Stromal cell of bone marrow (primary cell): ENCODE measurements at places on chromosomes 1 and 21.

DNA sequence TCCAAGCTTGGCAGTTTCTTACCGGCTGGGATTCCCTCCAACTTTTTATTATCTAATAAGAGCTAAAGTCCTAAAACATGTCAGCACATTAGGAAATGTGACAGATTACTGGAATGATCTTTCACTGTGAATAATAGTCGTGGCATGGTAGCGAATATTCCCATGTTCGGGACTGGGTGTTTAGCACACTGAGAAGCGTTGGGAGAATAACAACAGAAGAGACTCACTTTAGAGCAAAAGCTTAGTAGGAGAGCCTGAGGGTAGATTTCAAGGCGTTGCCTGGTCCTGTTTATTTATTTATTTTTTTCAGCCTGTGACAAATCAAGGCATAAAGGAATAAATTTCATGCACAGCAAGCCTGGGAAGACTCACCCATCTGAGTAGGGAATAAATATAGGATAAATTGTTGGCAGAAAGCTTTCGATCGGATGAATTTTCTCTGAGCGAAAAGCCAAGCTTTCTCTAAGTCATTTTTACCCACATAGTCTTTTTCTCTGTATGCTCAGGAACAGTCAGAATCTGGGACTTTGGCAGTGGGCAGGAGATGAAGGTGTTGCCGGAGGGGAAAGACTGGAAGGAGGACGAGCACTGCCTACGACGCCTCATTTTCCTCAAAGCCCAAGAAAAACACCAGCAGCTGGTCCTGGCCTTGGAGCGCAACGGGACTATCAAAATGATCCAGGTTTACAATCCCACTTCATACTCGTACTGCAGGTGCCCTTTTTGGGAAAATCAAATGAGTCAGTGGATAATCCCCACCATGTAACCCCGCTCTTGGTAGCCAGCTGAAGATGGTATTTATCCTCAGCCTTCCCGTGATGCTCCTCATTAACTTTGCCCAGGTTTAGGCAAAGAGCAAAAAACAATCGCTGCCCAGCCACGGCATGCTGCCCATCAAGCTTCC is 97.2 kb downstream of the WDR64 start:
- peak; percentile 49 for DNase-seq

DNA sequence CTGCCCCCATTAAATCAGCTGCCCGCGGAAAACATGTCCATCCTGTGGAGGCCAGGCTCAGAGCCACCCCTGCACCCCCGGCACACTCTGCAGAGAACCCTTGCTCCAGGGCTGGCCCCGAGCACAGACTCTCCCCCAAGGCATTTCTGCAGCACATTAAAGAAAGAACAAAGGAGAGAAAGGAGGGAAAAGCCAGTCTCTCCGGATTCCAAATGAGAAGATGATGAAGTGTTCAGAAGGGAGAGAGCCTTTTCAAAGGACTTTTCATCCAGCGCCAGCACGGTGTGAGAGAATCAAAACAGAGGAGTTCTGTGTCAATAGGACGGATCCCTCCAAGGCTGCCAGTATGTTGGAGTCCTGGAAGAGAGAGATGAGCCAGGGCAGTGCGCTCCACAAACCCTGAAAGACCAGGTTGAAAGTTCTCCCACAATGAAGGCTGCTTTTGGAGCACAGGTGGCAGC is 498.3 kb downstream of the NPHP4 start:
- DNase-seq = no peak

GRCh38 chr1:78101514-78101913 is 55.7 kb downstream of the GIPC2 start:
- peak; percentile 93 for DNase-seq

GRCh38 chr1:174021591-174022079 is 522 bp downstream of the RC3H1 start:
- DNase-seq = no peak

DNA sequence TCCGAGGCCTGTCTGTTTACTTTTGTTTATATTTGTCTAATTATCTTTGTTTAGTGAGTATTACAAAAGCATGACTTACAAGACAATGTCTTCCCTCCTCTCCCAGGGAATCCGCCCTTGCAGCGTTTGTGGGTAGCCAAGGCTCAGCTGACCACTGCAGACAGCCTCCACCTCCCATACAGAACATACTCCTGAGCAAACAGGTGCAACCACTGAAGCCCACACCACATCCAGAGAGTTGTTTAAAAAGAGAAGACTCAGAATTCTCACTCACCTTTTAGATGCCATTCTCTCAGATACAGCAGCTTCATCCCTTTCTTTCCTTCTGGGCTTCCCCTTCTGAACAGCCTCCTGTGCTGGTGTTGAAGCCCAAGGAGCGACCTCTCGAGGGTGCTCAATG is 103.5 kb upstream of the TMPRSS2 start:
- no peak for DNase-seq

DNA sequence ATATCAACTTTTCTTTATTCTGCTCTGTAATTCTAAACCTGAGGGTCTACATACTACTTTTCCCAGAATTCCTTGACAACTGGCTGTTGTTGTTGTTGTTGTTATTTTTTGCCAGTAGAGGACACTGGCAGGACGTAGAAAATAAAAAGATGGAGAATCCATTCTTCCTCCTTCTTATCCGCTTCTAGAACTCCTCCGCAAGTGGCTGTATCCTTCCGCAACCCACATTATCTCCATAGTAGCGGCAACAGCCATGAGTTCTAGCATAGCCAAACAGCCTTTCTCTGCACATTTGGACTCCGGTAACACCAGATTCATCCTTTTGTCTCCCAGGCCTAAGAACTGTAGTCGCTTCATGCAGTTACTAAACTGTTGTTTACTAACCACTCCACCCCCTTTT is 91.1 kb upstream of the CACHD1 start:
- DNase-seq = no peak

DNA sequence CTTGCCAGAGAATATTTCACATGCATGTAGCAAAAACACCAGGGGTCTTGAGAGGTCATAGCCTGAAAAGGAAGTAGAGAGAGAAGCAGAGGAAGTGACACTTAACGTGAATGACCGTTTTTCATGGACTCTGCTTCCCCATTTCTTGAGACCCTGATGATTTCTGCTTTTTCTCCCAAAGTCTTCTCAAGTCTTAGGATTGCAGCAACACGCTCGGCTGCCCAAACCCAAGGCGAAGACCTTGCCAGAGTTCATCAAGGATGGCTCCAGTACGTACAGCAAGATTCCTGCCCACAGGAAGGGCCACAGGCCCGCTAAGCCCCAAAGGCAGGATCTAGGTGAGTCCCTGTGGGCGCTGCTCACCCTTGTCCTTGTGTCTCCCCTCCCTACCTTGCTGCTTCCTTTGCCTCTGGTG is 12.8 kb downstream of the THEMIS2 start:
- no peak for DNase-seq

DNA sequence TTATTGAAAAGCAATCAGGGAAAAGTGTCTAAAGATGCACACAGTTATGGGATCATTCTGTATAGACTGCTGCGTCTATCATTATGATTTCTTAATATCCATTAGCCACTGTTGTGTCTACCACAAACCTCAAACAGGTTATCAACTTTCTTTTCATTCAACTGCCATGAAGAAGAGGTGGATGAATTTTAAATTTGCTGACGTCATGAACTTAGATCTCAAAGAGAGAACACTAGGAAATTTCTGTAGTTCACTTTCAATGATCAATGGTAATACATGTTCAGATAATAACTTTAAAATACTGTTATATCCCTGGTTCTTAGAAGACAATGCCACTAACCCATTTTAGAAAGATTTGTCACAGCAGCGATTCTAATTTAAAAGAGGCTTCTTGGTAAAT is 6.7 kb downstream of the PLA2G4A start:
- DNase-seq = no peak

- peak; percentile 48 for DNase-seq
Observed at GRCh38 chr21:26389971-26390641, 183.0 kb downstream of the CYYR1 start.

GRCh38 chr21:31898933-31899630 is 26.3 kb downstream of the HUNK start:
- DNase-seq = no peak

DNA sequence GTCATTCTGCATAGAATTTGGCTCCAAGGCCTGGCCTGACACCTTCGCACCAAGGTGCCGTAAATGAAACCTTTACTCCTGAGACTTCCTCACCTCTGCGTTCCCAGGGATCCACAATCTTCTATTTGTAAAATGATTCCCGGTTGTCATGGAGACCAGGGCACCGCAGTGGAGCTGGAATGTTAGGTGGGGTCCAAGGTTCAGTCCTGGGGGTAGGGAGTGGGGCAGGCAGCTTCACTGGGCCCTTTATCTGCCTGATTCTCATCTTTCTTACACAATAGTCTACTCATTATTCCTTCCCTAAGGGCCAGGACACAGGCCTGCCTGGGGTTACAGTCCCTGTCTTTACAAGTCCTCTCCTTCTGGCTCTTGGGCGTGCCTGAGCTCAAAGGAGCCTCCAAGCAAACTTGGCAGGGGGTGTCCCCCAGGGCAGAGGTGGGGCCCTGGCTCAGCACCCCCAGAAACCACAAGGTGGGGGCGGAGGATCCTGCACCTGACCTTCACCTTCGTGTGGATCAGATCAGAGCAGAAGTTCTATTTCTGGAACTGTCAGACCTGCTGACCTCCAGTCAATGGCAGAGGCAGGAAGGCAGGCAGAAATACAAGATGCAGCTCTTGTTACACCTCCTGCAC is 51.1 kb downstream of the RIPK4 start:
- DNase-seq = no peak

- no peak for DNase-seq
Observed at GRCh38 chr1:106366627-106367319, 689.7 kb upstream of the PRMT6 start.

- DNase-seq = no peak
Observed at GRCh38 chr1:50949286-50949982, 10.6 kb downstream of the FAF1 start.

- DNase-seq = no peak
Observed at GRCh38 chr1:234556245-234556943, 53.6 kb downstream of the IRF2BP2 start.

DNA sequence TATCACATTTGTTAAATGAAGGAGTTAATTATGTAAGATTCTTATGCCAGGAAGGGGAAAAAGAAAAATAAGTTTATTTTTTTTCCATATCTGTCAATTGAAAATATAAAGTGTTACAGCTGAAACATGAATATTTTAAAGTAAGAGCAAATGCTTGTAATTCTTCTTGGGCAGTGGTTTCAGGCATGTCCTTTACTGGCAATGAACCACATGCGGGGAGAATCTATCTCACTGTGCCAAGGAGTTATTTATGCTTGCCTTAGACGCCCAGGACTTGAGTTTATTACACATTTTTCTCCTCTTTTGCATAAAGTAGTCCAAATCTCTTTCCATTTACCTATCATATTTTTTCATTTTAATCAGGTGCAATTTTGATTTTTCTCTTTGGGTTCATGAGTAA is 207.8 kb upstream of the NRIP1 start:
- peak; percentile 15 for DNase-seq

DNA sequence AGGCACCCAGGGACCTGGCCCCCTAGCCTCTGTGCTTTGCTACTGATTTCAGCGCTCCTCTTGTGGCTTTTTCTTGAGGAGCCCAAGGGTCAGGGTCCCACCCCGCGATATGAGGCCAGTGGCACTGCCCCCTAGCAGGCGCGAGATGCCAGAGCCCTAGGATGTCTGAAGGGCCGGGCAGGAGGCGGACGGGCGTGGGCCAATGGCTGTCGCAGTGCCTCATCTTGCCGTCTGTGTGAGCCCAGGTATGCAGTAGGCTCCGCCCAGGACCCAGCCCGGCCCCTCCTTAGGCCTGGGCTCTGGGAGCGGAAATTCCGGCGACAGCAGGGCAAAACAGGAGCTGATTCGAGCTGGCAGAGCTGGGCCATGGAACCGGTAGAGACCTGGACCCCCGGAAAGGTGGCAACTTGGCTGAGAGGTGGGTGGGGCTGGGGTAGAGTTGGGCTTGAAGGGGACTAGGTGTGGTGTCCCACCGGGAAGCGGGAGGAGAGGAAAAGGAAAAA is at the start of gene CNKSR1:
CNKSR1 (plus strand) TSS at position 310 of the 503 bp plus-strand sequence; CDS start at position 367, 57 bp downstream.
- DNase-seq = no peak

DNA sequence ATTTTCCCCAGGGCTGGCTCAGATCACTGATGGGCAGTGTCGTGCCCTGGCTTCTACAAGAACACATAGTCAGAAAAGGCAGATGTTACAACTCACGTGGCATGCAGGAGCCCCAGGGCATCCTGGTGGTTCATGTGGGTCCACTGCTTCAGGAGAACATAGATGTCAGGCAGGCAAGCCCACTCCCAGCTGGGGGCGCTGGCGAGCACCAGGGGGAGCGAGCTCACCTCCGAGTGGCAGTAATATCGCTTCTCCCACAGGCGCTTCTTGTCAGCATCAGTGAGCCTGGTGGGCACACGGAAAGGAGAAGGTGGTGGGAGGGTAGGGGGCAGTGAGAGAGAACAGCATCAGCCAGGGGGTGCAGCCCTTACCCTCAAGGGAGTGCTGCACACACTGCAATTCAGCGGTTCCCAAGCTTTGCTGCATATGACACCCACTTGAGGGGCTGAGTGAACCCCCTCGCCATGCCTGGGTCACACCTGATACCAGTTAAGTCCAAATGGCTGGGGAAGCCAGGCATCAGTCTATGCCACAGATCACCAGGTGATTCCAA is 34.3 kb upstream of the PPP1R15B start:
- DNase-seq = no peak

DNA sequence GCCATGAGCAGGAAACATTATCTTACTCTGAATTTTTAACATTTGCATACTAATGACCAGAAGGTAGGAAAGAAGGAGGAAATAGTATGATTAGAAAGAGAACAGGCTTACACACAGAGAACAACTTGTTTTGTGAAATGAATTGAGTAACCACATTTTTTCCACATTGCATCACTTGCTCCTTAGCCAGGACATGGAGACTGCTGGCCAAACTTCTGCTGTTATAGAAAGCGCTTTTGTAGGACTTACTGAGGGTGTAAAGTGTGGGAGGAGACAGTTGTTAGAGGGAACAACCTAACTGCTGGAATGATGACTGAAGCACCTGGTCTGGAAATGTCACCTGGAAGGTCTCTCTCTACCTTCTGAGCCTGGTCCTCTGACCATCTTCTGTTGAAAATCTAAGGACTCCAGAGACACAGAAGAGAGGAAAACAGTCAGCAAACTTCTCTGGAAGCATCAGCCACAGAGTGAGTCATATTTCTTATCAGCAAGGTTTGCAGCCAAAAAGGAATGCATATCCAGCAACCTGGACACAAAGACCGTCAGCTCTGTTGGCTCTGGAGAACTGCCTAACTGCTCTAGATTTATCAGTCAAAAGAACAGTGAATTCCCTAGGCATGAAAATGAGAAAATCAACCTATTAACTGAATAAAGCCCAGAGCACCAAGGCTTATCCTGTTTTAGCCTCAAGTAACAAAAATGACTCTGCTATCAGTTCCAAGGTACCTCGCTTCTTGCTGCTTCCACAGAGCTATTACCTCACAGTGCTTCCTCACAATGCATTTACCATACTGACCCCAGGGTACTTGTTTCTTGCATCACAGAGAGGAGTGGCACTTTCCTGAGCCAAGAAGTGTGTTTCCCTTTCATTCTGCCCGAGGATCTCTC is 88.0 kb upstream of the SLFNL1 start:
- DNase-seq = peak; percentile 87

- peak; percentile 18 for DNase-seq
Observed at GRCh38 chr1:227131193-227131592, 187.1 kb downstream of the CDC42BPA start.

- no peak for DNase-seq
Observed at GRCh38 chr1:232635778-232636356, 5.9 kb upstream of the SIPA1L2 start.

- DNase-seq = no peak
Observed at GRCh38 chr1:42817976-42818375, 779 bp upstream of the SVBP start.

GRCh38 chr1:101238681-101239094 is 1.9 kb downstream of the S1PR1 start:
- peak; percentile 89 for DNase-seq
